ENCODE measurements at places on chromosomes 12 and 14.

DNA sequence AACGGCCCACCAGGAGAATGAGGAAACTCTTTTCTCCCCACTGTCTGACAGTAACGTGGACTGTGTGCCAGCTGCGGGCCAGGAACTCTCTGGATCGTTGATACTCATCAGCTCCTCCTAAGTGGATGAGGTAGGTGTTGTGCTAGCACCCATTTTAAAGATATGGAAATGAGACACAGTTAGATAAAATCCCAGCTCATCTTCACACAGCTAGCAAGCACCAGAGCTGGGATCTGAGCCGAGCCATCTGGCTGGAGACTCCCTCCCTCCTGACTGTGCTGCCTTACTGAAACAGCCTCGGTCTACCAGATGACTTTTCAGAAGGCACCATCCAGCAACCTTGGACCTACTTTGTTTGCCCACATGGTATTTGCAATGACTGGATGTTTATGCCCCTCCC, 49.2 kb downstream of the TMEM132D start:
- peak; percentile 61 for DNase-seq

DNA sequence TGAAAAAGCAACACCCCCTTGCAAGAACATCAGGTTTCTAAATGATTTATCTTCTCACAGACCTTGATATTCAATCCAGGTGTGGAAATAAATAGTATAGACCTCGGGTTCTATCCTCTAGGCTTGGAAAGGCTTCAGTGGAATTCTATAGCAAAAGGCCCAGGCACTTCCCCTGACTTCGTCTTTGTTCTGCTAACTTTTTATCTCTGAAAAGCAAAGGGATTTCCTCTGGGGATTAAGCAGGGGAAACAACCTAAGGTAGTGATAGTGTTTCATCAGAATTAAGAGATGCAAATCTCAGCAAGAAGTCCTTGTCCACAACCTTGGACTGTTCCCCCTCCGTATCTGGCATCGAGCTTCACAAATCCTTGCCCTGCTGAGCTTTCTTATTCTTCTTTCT, 59.5 kb upstream of the DUSP6 start:
- no peak for DNase-seq

GRCh38 chr14:29529418-29529817, 398.2 kb downstream of the PRKD1 start:
- no peak for DNase-seq

GRCh38 chr12:31234955-31235867, 90.7 kb downstream of the SINHCAF start:
- DNase-seq, result peak; percentile 13

DNA sequence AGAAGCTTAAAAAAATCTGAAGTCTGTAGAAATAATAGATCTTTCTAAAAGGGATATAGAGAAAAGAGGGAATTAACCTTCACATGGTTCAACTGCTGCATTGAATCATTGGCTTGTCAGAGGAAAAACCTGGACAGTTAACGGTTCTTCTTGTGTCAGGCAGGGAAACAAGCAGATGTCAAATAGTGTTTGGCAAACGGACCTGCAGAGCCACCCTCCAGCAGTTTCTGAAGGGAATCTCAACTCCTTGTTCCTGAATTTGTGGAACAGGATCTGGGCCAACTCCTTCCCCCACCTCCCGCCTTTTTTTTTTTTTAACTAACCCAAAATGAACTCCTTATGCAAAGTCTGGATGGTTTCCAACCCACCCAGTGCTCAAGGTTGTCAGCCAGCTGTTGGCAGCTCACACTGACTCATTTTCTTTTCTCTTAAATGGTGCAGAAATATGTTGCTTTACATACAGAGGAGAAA, 187.3 kb downstream of the CAND1 start:
- DNase-seq, result no peak

DNA sequence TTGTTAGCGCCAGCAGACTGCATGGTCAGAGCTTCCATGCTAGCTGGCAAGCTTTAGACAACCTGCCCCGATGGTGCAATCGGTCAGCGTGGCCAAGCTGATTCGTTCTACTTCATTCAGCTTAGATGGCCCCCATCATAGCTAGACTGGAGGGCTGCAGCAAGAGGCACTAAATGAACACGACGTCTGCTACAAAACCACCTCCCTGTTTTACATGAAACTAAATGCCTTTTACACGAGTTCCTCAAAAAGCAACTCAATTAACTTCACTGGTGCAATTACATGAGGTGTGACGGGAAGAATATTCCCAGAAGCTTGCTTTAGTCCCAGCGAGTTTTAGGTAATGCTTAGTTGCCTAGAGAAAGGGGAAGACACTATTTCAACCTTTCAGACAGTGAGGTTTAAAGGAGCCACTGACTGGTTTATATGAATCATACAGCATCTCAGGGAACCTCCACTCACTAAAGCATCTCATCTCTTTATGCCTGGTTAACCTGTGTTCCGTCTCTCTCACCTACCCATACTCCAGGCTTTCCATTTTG, 8.4 kb downstream of the NIN start:
- DNase-seq, result no peak

DNA sequence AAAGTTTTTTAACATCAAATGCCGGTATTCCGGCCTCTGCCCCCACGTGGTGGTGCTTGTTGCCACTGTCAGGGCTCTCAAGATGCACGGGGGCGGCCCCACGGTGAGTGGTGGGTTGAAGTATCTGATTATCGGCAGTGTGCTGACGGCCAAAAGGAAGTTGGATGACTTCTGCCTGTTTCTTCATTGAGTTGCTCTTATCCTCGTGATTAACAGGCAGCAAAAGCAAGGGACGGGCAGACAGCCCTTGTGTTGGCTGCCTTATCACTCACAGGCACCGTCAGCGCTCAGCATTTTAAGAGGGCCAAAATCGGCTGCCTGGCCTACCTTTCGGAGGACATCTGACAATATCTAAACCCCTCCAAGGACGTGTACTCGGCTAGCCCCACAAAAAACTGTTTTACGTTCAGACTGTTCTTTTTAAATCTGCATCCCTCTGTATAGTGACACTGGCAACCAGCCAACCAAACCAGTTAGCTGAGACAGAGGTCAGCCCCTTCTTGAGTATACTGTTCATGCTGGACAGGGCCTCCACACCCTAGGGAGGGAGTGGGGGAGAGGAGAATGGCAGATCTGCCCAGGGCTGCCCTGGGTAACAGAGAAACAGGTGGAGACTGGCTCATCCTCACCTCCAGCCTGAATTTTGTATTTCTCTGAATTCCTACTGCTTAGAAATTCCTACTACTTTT, 22.9 kb upstream of the AKAP5 start:
- DNase-seq, result no peak

DNA sequence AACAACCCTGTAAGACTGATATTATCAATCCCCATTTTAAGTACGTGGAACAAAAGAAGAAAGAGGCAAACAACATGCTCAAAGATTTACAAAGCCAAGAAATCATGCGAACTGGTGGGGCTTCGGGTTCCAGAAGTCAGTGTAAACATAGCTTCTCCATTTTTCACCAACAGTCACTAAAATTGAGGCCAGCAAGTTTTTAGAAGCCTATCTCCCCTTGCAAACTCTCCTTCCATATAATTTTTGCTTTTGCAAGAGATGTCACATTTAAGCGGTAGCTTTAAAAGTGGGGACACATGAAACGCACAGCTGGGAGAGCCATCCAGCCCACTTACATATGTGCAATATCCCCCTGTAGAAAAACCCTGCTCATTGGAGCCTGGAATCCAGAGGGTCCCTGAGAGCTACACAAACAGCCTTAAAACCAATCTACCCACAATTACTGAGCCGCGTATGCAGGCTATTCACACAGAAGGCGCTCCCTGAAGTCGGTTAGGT, 797 bp downstream of the SLC11A2 start:
- no peak for DNase-seq
